ENCODE measurements at places on chromosomes 7 and 10.

GRCh38 chr10:111137007-111137406 is 60.2 kb downstream of the ADRA2A start:
- DNase-seq = no peak

- no peak for DNase-seq
These were observed 61.4 kb upstream of the NME8 start for GRCh38 chr7:37786741-37787569.

DNA sequence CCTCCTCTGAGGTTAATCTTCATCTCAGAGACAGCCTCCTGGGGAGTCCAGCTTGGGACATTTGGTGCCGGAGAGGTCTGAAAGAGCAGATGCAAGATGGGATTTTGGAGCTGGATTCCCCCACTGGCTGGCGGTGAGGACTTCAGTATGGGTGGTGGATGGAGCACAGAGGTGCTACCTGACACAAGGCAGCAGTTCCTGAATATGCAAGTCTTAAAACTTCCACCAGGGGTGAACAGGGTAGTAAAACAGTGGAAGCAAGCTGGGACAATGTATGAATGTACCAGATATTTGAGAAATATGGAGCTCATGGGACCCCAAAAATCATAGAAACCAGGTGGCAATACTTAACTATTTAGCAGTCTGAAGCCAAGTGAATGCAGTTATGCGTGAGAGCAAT is 4.8 kb upstream of the TAF3 start:
- DNase-seq = no peak

DNA sequence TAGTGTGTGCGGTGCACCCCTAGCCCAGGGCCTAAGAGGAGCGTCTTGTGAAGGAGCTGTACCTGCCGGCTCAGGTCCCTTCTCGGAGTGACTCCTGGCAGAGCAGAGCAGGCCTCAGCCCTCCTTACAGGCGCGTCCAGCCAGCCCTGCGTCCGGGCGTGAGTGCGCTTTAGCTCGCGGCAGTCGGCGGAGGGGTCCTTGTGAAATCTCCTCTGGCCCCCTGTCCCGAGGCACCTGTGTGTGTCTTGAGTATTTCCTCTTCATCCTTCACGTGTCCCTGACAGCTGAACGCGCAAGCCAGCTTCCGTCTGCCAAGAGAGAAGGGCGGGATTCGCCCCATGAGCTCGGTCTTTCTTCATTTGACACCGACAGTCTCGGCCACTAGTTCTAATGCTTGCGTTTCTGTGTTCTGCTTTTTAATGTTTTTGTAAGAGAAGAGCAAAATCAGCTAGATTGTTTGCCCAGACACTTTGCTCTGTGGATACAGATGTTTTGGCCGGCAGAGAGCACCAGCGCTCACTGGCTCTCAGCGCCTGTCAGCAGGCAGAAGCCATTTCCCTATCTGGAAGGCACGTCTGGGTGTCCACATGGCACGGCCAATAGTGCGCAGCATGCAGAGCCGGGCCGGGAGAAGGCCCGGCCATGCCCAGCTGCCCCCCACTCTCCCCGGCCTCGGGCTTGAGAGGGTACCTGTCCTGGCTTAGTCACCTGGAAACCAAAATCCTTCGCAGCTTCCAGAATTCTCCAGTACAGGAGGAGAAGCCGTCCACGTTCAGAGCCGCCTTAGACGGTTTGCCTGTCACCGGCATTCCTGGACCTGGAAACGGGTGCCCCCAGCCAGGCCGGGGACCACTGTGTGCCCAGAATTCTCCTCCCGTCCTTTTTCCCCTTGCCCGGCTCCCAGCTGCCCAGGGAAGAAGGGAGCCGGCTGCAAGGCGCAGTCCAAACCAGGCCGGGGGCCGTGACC is 7.0 kb downstream of the GET4 start:
- DNase-seq = no peak

DNA sequence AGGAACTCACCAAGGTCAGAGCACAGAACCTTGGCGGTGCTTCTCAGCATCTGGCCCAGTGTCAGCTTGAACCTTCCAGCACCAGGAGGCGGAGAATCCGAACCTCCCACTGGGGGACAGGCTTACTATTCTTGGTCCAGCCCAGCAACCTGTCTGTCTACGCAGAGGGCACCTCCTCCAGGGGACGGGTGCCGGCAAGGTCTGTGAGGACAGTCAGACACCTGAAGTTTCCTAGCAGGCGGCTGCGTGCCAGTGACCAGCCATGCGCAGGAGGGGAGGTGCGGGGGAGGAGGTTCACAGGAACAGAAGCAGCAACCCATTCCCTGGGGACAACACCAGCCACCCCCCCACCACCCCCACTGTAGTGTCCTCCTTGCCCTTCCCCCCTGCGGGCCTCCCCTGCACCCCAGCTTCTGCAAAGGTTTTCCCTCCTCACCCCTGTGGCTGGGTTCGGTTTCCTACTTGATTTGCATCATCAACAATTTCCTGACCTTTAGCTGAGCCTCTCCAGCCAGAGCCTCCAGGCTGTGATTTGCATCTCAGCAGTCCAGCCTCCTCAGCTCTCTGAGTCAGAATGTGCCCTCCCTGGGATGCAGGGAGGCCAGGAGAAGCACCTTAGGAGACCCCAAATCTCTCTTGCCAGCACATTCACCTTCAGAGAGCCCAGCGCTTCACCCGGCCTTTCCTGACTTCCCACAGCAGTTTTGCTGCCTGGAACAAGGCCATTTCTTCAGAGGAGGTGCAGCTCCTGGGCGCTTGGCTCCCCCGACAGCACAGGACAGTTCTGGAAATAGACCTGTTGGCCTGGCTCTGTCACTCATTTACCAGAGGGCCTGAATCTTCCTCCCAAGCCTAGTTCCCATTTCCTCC is 107.5 kb upstream of the NPS start:
- no peak for DNase-seq

DNA sequence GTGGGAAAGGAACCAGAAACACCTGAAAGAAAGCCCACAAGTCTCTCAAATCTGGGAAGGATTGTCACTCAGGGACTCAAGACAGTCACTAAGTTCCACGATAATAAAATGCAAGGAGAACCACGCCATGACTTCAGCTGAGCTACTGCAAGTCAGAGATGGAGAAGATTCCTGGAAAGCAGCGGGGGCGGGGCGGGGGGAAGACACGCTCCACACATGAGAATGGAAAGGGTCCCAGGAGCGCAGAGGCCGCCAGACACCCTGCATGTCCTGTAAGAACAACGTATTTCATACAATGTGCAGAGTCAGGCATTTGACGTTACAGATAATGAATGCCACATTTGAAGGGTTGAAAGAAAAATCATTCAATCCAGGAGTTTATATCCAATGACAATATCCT is 448.1 kb downstream of the PTPRN2 start:
- no peak for DNase-seq

DNA sequence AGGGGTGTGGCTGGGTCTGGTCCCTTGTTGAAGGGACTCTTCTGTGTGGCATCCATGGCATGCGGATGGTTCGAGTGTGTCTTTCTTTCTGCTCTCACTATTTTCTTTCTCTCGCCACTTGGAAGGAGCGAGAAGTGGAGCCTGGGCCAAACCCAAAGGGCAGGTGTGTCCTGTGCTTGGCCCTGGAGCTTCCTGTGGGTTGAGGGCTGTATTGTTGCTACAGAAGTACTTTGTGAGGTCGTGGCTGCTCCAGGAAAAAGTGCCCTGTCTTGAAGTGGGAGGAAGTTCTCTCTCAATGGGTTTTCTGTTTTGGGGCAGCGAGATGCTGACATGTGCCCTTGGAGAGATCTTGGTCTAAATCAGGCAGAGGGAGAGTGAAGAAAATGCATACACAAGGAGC is 72.0 kb downstream of the DOCK1 start:
- no peak for DNase-seq

DNA sequence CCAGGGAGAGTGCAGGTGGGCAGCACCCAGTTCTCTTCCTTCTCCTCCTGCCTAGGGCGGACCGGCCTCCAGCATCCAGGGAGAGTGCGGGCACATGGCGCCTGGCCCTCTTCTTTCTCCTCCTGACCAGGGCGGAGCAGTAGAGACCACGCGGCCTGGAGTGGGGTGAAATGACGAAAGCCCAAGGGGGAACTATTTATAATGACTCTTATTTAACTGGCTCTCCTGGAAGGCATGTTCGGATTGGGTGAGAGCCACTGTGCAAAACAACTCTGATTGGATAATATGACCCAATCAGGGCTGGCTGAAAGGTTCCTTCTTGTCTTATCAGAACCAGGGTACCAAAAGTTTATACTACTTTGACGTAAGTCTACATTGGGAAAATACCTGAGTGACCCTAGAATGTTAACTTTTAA is 63.1 kb downstream of the ZNF37A start:
- no peak for DNase-seq

- no peak for DNase-seq
These were observed 89.6 kb upstream of the FAM171A1 start for GRCh38 chr10:15460661-15461060.

DNA sequence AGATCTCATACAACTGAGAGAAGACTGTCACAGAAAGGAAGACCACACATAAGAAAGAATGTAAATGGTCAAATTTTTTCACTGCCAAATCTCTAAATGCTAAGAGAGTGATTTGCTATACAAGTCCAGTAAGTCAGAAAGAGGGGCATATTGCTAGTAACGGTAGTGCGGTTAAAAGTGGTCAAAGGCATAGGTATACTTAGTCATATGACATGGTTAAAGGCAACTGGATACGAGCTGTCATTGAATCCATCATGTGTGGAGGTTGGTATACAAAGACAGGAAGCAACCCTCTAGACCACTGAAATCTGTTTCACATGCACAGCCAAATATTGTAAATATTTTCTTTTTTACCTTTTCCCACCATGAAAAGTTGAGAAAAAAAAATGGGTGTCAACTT is 4.8 kb downstream of the INHBA start:
- no peak for DNase-seq

DNA sequence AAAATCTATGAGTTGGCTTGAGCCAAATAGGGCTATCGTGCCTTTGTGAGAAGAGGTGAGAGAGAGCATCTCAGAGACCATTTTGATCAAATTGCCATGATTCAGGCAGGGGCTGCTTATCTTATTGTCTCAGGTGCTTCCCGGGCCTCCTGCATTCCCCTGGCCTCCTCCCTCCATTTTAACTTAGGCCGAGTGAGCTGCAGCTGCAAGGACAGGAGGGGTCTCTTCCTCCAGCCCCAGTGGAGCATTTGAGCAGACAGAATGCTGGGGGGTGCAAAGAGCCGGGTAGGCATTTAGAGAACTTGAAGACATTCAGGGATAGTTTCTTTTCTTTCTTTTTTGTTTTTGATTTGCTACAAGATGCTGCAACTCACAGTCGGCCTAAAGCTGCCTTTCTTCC is 59.0 kb downstream of the BUB3 start:
- DNase-seq = no peak

GRCh38 chr10:20822825-20823224 is 74.3 kb downstream of the NEBL start:
- no peak for DNase-seq
